ENCODE measurements at places on chromosomes 11 and 22.

- DNase-seq = no peak
Measured at GRCh38 chr11:1827931-1828330, 6.9 kb upstream of the SYT8 start.

GRCh38 chr11:20131788-20132666 is 28.2 kb downstream of the DBX1 start:
- DNase-seq = peak; percentile 90

DNA sequence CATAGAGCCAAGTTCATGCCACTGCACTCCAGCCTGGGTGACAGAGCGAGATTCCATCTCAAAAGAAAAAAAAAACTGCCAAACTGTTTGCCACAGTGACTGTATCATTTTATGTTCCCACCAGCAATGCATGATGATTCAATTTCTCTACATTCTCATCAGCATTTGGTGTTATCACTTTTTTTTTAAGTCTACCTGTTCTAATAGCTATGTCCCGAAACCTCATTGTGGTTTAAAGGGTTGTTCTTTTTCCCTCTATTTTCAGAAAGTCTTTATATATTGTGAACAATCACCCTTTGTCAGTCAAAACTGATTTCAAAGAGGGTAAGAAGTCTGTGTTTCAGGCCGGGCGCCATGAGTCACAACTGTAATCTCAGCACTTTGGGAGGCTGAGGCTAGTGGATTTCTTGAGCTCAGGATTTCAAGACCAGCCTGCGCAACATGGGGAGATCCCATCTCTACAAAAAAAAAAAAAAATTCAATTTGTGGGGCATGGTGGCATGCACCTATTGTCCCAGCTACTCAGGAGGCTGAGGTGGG is 14.8 kb upstream of the FAM168A start:
- DNase-seq = no peak

- DNase-seq = no peak
Measured at GRCh38 chr22:50479721-50480120, 1.6 kb upstream of the ADM2 start.

DNA sequence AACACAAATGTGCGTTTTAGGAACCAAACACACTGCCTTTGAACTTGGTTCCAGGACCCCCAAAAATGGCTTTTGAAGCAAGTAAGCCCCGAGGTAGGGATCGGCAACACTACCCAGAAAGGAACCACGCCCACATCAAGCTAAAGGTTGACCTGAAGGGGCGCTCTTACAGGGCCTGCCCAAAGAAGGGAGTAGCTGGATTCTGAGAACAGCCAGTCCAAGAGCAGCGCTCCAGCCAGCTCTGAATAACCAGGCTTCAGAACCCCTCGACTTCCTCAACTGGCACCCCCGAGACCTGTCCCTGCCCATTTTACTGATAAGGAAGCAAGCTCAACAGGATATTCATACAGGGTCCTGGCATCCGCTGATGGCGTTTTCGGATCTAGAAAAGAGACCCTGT is 18.9 kb upstream of the MOB2 start:
- peak; percentile 32 for DNase-seq

DNA sequence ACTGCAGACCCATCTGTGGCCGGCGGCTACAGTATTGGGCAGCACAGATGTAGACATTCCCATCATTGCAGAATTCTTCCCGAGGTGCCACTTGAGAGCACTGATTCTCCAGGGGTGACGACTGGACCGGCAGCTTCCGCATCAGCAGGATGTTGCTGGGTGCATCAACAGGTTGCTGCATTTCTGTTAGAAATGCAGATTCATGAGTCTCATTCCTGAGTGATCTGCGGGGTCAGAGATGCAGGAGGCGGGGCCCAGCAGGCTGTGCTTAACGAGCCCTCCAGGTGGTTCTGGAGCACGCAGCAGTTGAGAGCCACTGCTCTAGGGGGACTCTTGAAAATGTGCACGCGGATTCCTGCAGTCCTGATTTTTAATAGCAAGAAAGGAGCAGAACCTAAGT is 321.8 kb downstream of the TBC1D22A start:
- DNase-seq = peak; percentile 53

DNA sequence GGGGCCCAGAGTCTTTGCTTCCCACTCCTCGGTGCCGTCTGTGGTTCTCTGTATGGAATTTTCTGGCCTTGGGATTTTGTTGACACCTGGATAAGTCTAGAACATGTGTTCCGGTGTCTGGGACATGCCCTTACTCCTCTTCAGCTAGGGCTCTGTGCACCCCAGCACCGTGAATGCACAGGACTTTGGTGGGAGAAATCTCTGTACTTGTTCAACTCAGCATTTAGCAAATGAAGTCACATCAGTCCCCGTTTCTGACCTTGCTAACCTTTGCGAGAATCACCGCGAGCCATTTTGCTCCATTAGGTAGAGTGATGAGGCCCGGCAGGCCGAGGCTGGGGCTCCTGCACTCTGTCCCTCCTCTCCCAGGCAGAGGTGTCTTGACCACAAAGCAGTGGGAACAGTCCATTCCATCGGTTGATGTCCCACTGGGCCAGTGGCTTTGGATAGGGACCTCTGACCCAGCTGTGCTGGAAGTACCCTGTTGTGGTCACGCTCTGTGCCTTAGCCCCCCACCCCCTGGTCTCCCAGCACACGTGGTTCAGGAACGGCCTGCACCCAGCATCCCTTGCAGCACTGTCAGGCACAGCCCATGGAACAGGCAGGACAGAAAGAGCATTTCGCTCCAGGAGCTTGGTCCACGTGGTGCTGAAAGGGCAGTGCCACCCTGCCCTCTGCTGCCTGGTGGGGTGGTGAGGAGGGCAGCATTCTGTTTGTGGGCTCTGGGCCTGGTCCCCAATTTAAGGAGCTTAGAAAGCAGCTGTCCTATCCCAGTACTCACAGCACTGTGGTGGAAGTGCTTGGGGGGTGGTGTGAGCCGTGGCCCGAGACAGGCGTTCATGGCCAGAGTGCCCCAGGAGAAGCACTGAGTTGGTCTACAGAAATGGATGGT is 73.4 kb downstream of the MED15 start:
- DNase-seq = no peak

GRCh38 chr11:22479208-22479607 is 141.0 kb downstream of the SLC17A6 start:
- DNase-seq = no peak

DNA sequence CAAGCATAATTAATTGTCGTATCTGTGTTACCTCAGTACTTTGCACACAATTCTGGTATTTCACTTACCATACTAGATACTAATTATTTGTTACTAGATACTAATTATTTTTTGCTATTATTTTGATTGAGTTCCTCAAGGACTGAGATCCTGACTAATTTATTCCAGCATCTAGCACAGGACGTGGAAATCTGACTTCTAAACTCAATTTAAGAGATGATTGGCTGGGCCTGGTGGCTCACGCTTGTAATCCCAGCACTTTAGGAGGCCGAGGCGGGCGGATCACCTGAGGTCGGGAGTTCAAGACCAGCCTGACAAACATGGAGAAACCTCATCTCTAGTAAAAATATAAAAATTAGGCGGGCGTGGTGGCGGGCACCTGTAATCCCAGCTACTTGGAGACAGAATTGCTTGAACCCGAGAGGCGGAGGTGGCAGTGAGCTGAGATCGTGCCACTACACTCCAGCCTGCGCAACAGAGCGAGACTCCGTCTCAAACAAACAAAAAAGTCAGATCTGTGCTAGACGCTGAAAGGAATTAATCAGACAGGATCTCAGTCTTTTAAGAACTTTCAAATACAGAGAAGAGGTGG is 527 bp upstream of the MRPL48 start:
- no peak for DNase-seq

- peak; percentile 83 for DNase-seq
Measured at GRCh38 chr11:123640677-123641494, 13.5 kb downstream of the SCN3B start.

- peak; percentile 73 for DNase-seq
Measured at GRCh38 chr11:1837171-1838076, 1.4 kb upstream of the TNNI2 start.

- no peak for DNase-seq
Measured at GRCh38 chr22:43919106-43919973, 4.3 kb upstream of the PNPLA3 start.

GRCh38 chr11:106156290-106156937 is 79.0 kb downstream of the AASDHPPT start:
- DNase-seq = no peak

DNA sequence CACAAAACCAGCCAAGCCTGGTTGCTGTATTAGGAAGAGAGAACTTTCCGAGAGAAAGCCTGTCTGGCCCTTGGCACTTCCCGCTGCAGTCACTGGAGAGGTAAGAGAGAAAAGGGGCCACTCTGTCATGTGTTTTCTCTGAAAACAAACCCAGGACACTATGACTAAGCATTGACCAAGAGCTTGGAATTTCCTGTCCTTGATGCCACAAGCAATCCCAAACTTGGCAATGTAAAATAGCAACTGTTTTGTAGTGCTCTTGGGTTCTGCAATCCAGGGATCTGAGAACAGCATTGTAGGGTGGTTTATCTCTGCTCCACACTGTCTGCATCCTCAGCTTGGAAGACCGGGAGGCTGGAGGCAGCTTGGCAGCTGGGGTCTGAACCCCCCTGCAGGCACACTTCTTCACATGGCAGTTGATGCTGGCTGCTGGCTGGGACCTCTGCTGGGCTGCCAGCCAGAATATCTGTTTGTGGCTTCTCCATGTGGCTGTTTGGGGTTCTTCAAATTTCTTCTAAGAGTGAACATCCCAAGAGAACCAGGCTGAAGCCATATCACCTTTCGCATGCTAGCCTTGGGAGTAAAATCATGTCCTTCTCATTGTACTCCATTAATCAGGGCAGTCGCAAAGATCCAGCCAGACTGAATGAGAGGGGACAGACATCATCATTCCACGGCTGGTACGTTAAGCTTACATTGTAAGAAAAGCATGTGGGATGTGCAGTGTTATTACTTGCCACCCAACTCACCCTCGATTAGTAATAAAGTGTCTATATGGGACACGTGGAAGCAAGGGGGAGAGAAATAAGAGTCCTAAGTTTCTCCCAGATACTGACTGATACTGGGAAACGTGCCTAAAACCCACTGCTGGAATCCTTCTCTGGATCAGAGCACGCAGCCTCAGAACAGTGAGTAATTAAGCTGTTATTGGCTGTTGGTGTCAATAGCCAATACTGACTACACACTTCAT is 537.4 kb upstream of the B3GAT1 start:
- DNase-seq = no peak

- DNase-seq = no peak
Measured at GRCh38 chr11:10938650-10939387, 81.0 kb upstream of the ZBED5 start.

- DNase-seq = no peak
Measured at GRCh38 chr11:117083011-117083935, 15.0 kb downstream of the SIK3 start.

DNA sequence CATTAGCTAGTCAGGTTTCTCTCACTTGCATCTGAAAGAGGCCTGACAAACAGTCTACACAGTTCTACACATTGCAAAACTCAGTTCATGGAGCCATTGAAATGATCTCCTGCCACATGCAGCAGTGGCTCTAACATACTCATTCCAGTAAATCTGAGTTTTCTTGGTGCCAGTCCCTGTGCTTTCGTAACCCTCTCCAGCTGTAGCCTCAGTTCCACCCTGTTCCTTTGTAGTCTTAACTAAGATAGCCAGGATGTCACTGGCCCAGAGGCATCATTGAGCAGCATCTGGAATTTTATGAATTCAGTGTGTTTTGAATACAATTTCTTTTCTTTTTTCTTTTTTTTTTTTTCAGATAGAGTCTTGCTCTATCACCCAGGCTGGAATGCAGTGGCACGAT is 37.4 kb upstream of the ZBED5 start:
- DNase-seq = no peak

- DNase-seq = no peak
Measured at GRCh38 chr11:125921042-125921441, 16.7 kb downstream of the DDX25 start.

- DNase-seq = no peak
Measured at GRCh38 chr11:86888164-86889000, 66.8 kb downstream of the FZD4 start.

- DNase-seq = peak; percentile 81
Measured at GRCh38 chr11:46906609-46907041, 11.7 kb downstream of the LRP4 start.

- DNase-seq = no peak
Measured at GRCh38 chr11:99320769-99321290, 300.1 kb downstream of the CNTN5 start.

DNA sequence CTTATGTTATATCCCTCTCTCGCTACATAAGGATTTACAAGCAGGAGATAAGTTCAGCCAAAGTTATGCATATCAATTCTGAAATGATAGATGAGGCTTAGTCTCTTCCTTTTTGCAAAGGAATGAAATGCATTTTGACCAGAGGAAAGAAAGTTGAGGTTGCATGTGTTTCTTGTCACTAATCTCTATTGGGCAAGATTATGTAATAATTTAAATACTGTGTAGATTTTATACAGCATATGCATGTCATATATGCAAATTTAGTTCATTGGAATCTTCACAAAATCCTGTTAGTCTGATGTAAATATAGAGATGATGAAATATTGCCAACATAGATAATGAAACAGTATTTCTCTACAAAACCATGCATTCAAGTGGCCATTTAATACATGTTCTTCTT is 858.7 kb upstream of the RAG2 start:
- no peak for DNase-seq

GRCh38 chr11:35083431-35084238 is 55.3 kb upstream of the CD44 start:
- peak; percentile 54 for DNase-seq

DNA sequence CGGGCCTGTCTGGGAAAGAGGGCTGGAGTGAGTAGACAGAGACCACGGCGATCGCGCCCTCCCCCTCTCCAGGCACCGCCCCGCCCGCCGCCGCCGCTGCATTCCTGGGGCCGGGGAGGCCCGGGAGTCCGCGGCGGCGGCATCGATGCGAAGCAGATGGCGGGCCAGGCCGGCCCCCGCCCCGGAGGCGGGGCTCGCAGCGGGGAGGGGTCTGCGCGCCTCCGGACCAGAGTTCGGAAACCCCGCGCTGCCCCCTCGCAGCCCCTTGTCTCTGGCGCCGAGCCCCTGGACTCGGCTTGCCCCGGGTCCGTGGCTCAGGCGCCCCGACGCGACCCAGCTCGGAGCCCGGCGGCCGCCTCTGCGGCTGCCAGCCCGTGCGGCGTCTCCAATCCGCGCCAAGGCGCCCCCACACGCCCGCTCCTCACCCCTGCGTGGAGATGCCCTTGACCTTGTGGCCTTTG is 1.3 kb downstream of the SCARF2 start:
- peak; percentile 60 for DNase-seq

DNA sequence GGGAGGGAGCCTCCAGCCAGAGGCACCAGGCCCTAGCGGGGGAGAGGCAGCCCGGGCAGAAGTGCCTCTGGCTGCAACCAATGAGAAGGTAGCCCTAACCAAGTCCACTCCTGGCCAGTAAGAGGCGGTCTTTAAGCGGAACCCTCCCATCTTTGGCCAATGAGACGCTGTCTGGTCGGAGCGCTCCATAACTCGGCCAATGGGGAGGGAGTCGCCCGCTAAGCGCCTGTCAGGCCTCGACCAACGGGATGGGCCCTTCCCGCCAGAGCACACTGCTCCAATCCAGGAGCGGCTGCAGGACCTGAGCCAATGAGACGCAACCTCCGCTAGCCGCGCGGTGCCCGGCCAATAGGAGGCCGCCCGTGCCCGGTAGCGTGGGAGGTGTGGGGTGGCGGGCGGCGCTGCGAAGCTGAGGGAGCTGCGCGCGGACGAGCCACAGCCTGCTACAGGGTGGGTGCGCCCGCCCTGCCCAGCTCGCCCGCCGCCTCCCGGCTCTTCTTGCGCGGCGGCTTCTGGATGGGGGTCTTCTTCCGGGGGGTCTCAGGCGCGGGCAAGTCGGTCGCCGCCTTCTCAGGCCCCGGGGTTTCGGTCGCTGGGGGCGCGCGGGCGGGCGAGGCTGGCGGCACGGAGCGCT is 12.6 kb downstream of the SCARF2 start:
- peak; percentile 92 for DNase-seq
